Iris pigment epithelial cell (primary cell): ENCODE measurements at places on chromosomes 1 and 21.
A peak's percentile ranks its signal among the peaks of the same experiment; 100 is the strongest.

DNA sequence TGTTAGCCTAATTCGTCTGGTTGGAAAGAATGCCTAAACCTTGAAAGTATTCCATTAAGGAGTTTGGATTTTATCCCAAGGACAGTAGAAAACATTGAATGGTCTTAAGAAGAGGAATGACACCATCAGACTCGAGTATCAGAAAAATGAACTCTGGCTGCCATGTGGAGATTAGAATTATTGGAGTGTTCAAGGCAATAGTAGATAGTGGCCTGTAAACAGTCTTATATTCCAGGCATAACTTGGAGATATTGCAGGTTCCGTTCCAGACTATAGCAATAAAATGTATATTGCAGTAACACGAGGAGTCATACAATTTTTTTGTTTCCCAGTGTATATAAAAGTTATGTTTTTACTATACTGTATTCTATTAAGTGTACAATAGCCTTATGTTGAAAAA, 130.9 kb downstream of the GDAP2 start:
- DNase-seq: no peak

GRCh38 chr1:182394055-182394775, 2.6 kb upstream of the GLUL start:
- DNase-seq: no peak

GRCh38 chr1:30720271-30721223, 2.8 kb downstream of the MATN1 start:
- DNase-seq: no peak

DNA sequence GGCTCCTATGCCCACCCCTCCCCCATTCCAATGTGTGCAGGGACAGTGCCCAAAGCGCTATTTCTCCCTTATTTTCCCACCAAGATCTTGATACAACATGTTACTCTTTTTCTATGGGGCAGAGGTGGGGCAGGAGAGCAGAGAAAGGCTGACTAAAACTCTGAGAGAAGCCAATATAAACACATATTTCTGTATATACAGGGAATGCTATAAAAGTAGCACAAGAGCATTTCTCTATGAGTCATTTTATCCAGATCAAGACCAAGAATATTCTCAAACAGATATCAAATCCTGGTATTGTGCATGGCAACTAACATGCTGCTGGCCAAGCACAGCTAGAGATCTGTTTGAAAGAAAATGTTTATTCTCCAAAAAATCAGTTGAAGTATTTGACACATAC, 7.3 kb downstream of the WDR26 start:
- DNase-seq: peak; percentile 83

GRCh38 chr21:45820171-45821091, 161.1 kb upstream of the COL6A1 start:
- DNase-seq: peak; percentile 88

GRCh38 chr1:229025576-229025975, 245.3 kb upstream of the RAB4A start:
- DNase-seq: no peak

GRCh38 chr1:36497207-36497606, 14.5 kb upstream of the CSF3R start:
- DNase-seq: peak; percentile 61

DNA sequence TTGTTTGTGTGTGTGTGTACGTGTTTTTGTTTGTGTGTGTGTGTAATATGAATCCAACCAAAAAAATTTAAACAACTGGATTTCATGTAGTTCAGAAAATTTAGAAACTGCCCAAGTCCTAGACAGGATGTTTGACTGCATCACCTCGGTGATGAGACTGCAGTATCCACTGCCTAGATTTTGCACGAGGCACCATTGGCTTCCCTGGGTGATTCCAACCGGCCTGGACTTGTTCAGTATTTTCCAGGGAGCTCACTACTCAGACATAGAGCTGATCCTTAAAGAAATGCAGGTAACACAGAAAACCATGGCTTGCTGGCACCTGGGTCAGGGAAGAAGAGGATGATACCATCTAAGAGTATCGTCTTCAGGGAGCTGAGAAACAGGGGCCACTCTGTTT, 18.2 kb upstream of the KCNK2 start:
- DNase-seq: no peak

- DNase-seq: no peak
These were observed 287.8 kb upstream of the RGS18 start for GRCh38 chr1:191870490-191870889.

GRCh38 chr1:168373869-168374268, 93.2 kb downstream of the TBX19 start:
- peak; percentile 13 for DNase-seq

DNA sequence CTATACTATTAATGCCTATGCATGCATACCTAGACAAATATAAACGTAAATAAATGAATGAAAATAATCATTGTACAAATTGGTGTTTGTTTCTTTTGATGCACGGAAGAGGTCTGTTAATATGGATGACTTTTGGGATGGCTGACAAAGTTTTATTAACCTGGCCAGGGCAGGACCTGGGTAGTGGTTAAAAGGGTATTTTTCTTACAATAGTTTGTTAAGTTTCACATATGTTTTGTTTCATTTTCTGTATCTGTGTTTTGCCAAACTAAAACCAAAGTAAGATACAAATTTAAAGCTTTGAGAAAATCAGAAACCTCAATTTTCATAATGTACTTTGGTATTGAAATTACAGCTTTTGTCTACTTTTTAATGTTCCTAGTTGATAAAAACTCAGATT, 222.7 kb upstream of the OLFM3 start:
- DNase-seq: no peak

DNA sequence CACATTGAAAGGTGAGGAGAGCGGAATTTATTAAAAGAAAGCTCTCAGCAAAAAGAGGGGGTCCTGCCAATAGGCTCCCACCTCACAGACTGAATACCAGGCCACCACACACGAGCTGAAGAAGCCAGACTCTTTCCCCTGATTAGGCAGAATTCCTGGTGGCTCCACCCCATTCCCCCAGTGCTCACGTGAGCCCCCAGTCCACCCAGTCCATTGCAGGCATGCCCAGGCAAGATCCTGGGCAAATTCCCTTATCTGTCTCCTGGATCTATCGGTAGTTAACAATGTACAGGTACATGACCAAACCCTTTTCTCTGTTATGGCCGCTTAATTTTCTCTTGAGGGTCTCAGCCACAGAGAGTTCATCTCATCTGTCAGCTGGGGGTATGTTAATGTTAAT, 54.6 kb upstream of the BTG3 start:
- DNase-seq: no peak

- DNase-seq: no peak
These were observed 43.0 kb upstream of the TARDBP start for GRCh38 chr1:10969267-10969970.

DNA sequence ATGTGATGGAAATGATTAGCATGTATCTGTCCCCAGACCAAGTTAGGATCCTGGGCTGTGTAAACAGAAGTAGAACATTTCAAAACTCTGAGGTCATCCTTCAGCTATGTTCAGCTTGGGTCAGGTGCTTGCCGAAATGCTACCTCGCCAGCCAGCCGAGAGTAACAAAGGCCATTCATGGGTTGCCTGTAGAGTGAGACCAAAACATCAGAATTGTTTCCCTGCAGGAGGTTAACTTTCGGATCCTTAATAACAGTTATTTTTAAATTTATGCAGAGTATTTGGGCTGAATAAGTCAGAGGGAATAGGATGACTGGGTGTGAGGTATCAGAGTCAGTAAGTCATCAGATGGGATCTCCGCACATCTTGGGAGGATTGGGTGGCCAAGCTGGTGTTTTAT, 35.6 kb downstream of the SMYD2 start:
- peak; percentile 69 for DNase-seq

DNA sequence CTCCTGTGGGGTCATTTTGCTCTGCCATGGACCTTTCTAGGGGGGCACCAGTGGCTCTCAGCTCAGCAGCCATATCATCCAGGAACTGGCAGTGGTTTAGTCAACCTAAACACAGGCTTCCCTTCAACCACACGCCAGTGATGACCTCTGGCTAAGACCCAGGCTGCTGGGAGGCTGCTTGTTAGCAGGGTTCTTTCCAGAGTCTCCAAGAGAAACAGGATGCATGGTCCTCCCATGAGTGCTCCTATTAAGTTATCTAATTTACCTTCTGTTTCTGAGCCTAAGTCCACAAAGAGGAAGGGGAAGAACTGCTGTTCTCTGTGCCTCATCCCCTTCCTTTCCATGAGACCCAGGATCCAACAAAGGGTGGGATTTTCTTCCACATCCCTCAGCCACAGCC, 137.3 kb upstream of the PLXNA2 start:
- DNase-seq: no peak

GRCh38 chr1:115170961-115171392, 81.7 kb upstream of the TSPAN2 start:
- DNase-seq: no peak

- no peak for DNase-seq
These were observed 20.5 kb downstream of the FUBP1 start for GRCh38 chr1:77958391-77958790.
